Right cardiac atrium (tissue), 5 donors: ENCODE measurements at places on chromosomes 3 and 15. TPM values are rescaled to one million over a fixed set of nuclear protein-coding genes. Genes with fewer than 3 reads are reported as not detected.
A peak's percentile ranks its signal among the peaks of the same experiment; 100 is the strongest.

The PTX3 gene
- 0.21 TPM for total RNA-seq

The BTLA gene
- total RNA-seq, result not detected

The KLHL6 gene
- total RNA-seq, result 1.6 TPM

The HTR3E gene
- not detected for total RNA-seq

The GOLGA8T gene
- not detected for total RNA-seq

The GRM7 gene
- not detected for total RNA-seq

The EIF4E3 gene
- 40.7 TPM for total RNA-seq

The IL17RD gene
- 2.8 TPM for total RNA-seq

The SIDT1 gene
- 0.50 TPM for total RNA-seq

The GAP43 gene
- 0.37 TPM for total RNA-seq

DNA sequence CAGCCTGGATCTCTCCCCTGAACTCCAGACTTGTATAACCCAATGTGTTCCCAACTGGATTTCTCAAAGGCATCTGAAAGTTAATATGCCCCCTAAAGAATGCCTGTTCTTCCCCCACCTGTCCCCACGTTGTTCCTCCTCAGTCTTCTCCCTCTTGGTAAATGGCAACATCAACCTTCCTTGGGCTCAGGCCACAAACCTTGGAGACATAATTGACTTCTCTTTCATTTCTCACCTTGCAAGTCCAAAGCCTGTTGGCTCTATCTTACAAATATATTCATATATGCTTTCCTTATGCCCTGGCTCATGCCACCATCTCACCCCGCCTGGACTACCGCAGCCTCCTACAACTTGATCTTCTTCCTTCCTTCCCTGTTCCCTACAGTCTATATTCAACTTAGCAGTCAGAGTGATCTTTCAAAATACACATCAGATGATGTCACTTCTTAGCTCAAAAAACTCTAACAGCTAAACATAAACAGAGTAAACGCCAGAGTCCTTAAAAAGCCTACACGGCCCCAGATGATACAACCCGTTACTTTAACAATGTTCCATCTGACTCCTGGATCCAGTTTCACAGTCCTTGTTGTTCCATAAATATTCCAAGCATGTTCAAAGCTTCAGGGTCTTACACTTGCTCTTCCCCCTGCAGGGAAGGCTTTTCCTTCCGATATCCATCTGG, 66.2 kb downstream of the ETV5 start:
- no peak for DNase-seq

- DNase-seq, result peak; percentile 71
Observed at GRCh38 chr3:169575381-169575780, 88.1 kb downstream of the MECOM start.

GRCh38 chr3:100033184-100033583, 81.1 kb downstream of the FILIP1L start:
- no peak for DNase-seq

DNA sequence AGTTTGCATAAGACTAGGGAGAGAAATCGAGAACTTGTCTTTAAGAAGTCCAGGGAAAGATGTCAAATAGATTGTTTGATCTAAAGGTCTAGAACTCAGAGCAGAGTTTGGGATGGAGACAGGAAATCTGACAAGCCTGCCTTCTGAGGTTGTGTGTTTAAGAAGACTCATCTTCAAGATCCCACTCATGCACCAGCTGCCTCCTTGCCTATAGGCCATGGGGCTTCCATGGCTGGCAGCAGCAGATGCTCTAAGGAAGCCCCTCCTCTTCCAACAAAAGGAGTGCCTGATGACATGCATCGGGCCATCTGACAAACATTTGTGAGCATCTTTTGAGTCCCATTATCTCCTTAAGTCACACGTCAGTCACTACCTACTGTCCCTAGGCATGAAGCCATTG, 47.4 kb downstream of the WNT5A start:
- no peak for DNase-seq

- no peak for DNase-seq
Observed at GRCh38 chr3:166526881-166527280, 689.7 kb upstream of the BCHE start.

- DNase-seq, result no peak
Observed at GRCh38 chr3:95280711-95281352, 1218.0 kb downstream of the NSUN3 start.

DNA sequence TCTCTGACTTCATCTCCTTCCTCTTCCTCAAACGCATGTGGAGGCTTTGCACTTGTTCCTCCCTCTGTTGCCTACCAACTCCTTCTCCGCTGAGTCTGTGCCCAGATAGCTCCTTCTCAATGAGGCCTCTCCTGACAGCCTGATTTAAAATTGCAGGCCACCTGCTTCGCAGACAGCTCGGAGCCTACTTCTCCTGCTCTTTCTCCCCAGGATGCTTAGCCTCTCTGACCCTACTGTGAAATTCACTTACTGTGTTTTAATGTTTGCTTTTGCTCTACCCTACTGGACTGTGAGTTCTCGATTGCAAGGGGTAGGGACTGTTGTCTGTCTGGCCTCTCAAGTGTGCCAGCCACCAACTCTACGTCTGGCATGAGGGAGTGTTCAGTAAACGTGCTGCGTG, 83.4 kb downstream of the EEFSEC start:
- no peak for DNase-seq

- no peak for DNase-seq
Observed at GRCh38 chr15:25939122-25939521, 76.0 kb upstream of the ATP10A start.

- DNase-seq, result no peak
Observed at GRCh38 chr3:99188936-99189335, 287.4 kb upstream of the DCBLD2 start.

GRCh38 chr3:194045289-194045688, 90.7 kb upstream of the HES1 start:
- DNase-seq, result no peak

DNA sequence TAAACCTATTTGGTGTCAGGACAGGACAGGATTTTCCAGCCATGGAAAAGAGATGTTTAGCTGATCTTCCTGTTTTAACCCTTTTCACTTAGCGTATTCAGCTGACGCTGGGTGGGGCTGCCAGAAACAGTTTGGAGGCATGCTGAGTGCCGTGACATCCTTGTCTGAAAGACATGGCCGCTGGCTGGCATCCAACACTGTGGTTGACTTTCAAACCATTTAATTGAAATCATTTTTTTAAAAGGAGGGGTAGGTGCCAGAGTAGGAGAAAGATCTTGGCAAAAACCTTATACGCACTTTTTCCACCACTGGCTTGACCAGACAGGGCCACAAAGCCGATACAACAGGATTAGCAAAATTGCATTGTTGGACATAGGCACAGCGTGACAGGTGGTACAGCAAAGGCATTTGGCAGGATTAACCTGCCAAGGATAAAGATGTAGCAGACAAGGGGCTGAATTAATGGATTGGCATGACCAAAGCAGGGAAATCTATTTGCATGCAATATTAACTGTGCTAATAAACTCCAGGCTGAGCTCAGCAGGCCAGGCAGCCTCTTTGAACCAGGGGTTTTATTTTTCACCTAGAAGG, 131.8 kb upstream of the TOPAZ1 start:
- no peak for DNase-seq

DNA sequence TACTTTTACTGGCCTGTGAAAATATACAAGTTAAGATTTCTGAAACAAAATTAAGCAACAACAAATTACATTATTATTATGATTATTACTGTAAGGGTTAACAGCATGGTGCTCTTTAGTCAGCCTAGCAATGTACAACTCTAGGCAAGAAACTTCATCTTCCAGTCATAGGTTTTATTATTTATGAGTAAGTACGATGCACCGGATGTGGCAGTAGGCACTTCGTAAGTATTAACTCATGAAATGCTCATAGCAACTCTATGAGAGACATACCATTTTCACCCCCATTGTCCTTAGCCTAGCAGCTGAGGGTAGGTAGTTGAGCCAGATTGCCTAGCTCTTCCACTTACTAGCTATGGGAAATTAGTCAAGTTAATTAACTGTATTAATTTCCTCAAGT, 68.0 kb upstream of the PTPRG start:
- no peak for DNase-seq

GRCh38 chr15:50872832-50873426, 35.6 kb upstream of the AP4E1 start:
- no peak for DNase-seq

GRCh38 chr3:152348436-152349177, 79.9 kb downstream of the MBNL1 start:
- DNase-seq, result no peak

DNA sequence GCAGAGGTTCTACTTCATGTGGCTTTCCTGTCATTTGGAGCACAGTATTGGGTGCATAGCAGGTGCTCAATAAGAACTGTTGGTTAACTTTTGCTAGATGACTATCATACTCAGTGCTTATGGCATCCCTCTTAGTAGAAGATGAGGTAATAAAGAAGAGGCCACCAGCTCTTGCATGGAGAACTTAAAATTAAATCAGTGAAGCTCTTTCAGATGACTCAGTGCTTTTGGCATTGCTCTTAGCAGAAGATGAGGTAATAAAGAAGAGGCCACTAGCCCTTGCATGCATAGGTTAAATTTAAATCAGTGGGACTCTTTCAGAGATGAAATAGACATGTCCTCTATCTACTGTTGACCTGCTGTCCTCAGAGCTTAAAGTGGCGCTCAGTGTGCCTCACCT, 109.4 kb upstream of the FGF7 start:
- DNase-seq, result no peak

DNA sequence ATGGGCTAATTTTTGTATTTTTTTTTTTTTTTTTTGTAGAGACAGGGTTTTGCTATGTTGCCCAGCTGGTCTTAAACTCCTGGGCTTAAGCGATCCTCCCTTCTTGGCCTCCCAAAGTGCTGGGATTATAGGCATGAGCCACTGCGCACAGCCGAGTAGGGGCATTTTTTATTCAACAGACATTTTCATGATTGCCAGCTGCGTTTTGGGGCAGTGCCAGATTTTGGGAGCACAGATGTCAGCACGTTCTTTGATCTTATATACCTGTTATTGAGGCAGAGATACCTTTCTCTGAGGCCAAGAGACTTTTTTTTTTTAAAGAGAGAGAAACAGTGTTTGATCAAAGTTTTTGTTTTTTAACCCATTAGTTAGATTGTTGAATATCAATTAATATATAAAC, 16.8 kb downstream of the NEO1 start:
- DNase-seq, result no peak

DNA sequence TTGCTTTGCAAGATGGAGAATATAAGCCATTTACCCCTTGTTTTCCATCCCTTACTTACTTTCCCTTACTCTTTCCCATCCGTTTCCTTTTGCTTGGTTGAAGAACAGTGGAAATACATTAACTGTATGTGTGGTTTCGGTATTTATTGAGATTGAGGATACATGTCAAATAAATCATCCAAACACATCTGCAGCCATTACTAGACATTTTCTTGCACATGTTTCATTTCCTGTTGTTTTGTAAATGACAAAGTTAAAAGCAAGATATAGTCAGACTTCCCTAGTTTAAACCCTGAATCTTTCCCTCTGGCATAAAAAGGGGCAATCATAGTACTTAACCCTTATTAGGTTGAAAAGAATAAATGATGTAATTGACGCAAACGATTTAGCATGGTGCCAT, 82.1 kb upstream of the BCHE start:
- no peak for DNase-seq

DNA sequence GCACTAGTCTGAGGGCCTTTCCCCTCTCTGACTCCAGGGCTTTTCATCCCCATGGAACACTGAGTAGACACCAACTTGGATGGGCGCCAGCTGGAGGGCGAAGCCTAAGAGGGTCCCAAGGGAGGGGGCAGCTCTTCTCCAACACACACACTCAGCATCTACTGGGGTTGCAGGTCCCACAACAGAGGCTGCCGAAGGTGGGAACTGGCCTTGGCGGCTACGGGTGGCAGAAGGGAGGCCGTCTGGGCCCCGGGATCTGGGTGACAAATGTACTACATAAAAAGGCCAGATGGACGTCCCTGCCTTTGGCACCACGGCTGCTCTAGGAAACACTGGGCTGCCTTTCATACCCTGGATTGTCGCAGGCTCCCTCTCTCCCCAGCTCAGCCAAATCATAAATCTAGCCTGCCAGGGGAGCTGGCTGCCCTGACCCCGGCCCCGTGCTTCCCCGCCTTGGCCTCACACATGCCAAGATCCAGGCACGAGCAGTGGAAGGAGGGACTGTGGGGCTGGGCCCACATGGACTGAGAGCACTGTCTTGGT, 31.5 kb downstream of the SEMA5B start:
- no peak for DNase-seq
